Activated T-helper 9 cell treated with anti-CD3 and anti-CD28 coated beads, Interleukin-2, amount 50 U/mL, for 16 hours (primary cell): ENCODE measurements at places on chromosomes 6 and 20.

- DNase-seq: no peak
Observed at GRCh38 chr20:46347841-46348803, 39.8 kb upstream of the CDH22 start.

DNA sequence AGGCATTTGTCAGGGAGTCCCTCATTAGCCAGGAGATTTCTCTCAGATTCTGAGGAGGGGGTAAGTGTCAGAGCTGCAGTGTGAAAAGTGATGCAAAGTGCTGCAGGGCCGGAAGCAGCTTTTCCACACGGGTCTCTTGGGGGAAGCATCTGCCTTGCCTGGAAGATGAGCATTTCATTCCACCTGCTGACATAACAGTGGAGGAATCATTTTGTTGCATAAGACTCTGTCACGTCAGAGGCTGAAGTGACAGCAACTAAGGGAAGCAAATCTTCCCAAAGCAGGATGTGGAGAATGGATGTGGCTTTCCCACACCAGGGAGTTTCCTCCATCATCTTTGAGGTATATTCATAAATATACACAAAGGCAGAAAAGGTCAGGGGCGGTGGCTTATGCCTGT is 22.8 kb downstream of the DCBLD1 start:
- DNase-seq: no peak

- no peak for DNase-seq
Observed at GRCh38 chr20:2385496-2385895, 4.8 kb downstream of the TGM6 start.

GRCh38 chr6:91667596-91667995 is 1080.7 kb upstream of the MAP3K7 start:
- no peak for DNase-seq

- DNase-seq: no peak
Observed at GRCh38 chr6:227074-227782, 65.1 kb upstream of the DUSP22 start.
